ENCODE measurements at places on chromosomes 1 and 21.

DNA sequence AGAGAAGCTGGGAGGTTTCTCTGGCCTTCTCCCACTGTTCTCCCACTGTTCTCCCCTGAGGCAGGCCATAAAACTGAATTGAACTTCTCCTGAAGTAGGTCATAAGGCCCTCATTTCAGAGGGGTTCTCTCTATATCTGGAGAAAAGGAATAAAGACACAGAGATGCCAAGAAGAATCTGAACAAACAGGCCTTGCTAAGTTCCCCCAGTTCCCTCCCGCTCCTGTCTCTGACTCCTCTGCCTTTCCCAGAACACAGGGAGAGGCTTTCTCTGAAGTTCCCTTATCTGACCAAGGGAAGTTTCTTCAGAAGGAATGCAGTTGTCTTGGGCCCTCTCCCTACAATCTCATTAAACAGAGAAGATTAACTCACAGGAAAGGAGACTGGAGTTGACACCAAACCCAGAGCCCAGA is 83.4 kb downstream of the SLC16A1 start:
- DNase-seq, result no peak

GRCh38 chr21:24470852-24471251 is 1136.4 kb downstream of the MRPL39 start:
- no peak for DNase-seq

DNA sequence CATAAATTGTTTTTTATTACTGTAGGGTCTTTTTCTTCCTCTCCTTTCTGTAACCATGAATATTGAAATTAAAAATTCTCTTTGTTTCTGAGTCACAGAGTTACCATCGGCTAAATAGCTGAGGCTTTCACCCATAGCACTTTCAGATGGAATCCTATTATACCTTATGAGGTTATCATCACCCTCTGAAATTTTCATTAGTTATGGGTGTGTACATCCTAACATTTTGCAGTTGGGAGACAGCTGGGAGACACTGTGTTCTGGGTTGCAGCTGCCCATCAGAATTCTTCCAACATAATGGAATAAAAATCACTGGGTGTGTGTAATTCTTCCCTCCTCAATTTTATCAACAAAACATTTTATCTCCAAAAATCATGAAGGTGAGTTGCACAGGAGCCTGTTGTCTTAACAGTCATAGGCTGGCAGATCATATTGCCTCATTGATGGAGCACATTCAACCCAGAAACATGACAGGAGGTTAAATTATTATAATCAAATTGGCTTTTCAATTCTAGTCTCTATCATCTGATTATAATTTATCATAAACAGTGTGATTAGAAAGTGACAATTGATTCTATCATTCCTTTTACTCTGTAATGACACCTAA is 17.4 kb downstream of the CYYR1 start:
- no peak for DNase-seq

DNA sequence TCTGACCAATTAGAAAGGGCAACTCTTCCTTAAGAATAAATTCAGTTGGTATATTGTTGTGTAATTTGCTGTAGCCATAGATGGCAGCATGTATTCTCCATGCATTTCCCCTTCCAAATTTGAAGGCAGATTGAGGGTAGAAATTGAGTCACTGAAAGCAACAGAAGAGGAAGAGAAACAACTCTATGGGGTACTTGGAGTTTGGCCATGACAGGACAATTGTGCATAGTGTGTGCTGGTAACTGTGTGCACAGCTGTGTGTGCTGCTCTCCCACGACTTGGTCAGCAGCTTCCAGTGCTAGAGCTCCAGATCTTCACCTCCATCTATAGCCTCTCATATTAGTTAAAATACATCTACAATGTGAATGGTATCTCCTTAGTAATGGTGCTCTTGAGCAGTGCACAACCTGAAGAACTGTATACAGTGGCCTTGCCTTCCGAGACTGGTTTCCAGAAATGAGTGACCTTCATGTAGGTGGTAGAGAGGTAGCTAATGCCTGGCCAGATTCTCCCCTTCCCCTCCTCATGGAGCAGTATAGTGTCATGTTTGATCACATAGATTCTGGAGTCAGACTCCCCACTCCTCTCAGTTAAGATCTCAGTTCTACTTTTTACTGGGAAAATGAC is 882 bp upstream of the FCAMR start:
- DNase-seq, result no peak

DNA sequence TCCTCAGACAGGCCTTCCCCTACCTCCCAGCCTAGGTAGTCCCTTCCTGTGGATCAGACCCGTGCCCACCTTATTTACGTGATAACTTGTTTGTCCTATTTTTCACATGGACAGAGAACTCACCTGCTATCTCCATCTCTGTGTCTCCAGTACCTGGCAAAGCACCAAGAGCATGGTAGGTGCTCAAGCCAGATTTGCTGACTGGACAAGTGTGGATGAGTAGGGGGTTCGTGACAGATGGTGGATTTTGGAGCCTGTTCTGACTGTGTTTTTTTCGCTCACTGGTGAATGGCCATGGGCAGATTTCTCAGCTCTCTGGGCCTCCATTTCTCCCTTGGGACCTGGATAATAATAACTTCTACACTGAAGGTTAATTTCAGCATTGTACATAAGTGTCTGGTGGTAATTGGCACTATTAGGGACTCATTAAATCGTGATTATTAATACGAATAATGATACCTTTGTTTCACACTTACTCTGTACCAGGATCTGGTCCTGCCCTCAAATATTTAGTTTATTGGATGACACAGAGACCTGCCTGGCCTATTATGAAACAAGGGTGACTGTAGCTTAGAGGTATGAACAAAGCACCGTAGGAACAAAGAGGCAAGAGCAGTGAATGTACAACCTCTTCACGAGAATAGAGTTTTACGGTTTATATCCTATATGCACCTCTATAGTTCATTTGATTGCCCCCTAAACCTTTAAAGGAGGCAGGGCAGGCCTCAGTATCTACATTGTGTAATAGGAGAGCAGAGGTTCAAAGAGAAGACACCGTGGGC is 24.5 kb upstream of the SLC26A9 start:
- DNase-seq, result no peak

DNA sequence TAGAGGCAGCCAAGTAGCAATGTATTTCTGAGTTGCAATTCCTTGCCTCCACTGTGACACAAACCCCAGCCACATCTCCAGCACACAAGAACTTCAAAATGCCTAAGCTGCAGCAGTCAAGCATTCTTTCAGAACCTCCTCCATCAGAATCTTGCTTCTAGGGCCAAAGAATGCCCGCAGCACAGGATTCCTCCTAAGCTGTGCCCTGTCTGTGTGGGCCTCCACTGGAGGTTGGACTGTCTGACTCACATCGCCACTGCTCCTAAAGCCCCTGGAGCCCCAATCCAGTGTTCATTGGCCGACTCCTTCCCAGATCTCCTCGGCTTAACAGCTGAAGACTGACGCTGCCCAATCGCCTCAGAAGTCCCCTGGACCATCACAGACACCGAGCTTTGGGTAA is 43.2 kb upstream of the SERTAD4 start:
- no peak for DNase-seq

DNA sequence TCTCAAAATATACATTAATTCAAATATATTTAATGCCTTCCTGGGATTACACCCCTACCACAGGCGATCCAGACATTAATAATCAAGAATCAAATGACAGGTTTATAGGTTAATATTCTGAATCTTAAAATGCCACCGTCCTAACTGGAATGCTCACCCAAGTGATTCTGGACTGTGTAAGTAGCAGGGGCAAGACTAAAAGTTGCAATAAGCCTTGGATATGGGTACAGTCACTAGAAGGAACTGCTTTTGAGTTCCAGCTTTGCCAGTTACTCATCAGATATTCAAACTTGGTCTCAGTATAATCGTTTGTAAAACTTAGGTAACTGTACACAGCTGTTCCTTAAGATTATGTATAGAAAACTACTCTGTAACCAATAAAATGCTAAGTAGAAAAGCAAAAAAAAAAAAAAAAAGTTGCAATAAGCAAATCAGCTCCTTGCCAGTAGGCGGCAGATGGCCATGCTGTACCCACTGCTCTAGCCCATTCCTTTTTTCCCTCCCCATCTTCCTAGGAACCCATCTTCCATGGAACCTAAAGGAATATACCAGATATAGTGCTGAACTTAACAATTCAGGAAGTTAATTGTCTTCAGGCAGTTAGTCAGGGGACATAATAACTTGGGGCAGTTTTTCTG is 10.5 kb downstream of the RO60 start:
- no peak for DNase-seq

DNA sequence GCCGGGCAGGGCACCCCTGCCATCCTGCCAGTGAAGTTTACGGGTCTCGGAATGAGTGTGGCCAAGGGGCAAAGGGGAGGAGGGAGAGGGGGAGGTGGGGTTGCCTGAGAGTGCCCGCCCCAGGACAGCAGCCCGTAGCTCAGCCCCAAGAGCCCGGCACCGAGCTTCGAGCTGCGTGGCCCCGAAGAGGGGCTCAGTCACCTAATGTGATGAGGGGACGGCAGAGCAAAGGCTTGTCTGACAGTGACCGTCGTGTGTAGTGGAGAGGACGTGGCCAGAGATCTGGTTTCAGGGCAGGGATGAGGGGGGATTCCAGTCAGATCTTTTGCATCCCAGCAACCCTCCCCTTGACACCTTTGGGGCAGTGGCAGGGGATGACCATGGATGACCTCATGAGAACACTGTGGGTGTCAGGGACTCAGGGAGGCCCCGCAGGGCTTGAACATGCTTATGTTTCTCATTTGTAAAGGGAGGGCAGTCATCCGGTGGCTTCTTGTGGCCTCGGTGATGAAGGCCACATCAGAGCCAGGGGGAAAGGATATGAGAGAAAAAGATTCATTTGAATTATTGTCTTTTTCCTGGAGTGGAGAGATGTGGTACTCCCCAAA is 1.1 kb upstream of the TRPM2 start:
- no peak for DNase-seq

DNA sequence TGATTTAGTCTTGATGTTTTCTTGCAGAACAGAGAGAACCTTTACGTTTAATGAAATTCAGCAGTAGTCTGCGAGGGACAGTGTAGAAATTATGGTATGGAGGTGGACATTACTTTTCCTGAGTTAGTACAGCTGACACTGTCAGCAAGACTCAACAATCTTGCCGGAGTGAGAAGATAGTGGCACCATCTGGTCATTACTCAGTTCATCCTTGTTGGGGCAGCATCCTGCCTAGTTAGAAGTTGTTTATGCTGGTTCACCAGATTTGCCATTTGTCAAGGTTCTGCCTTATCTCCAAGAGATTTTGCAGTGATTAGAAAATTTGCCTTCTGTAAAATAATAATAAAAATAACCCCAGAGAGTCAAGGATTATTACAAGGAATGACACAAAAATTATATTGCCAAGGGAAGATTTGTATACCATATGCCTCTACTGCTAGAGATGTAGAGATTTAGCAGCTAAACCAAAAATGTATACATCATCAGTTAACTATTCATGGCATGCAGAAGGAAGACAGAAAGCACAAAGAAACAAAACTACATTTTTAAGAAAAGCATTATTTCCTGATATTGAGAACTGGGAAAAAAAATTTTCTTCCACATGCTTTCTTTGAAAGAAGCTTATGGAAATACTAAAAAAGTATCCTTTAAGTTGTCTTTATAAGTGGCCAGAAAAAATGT is 1967.4 kb downstream of the NCAM2 start:
- no peak for DNase-seq

GRCh38 chr1:33692206-33693188 is 171.4 kb upstream of the HMGB4 start:
- DNase-seq, result no peak

GRCh38 chr1:116503546-116504307 is 67.1 kb downstream of the CD58 start:
- no peak for DNase-seq

- DNase-seq, result no peak
Observed at GRCh38 chr1:156497743-156498431, 2.7 kb downstream of the MEF2D start.

GRCh38 chr1:110541906-110542395 is 23.0 kb upstream of the KCNA10 start:
- DNase-seq, result no peak

DNA sequence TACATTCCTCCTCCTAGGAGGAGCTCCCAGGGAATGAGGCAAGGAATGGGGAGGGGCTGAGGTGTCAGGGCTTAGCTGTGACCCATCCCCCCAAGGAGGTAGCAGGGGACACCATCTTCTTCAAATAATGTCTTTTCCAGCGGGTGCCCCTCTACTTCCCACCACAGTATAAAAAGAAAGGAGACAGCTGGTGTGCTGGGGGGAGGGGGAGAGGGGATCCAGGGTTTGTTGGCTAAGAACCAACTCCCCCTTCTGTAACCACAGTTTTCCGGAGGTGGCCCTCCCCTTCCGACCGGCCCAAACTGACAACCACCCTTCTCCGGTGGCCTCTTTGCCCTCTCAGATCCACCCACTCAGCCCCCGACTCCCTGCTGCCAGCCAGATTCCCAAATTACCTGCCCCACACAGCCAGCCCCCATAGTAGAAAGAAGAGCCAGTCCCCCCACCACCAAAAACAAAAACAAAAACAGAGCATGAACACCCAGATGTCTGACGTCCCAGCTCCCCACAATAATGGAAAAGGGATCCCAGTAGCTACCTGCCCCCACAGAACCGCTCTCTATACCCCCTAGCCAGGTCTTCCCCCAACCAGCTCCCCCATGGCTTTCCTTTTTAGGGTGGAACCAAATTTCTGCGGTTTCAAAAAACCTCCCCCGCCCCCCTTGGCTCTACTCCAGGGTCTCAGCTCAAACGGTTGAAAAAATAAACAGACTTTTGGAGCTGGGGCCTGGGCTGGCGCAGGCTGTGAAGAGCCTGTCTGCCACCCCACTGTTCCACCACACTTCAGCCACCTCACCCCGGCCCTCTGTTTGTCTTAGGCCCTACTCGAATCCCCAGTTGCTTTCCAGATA is 2.1 kb downstream of the ARHGEF2 start:
- no peak for DNase-seq

- no peak for DNase-seq
Observed at GRCh38 chr21:36483095-36483494, 3.2 kb upstream of the CLDN14 start.

DNA sequence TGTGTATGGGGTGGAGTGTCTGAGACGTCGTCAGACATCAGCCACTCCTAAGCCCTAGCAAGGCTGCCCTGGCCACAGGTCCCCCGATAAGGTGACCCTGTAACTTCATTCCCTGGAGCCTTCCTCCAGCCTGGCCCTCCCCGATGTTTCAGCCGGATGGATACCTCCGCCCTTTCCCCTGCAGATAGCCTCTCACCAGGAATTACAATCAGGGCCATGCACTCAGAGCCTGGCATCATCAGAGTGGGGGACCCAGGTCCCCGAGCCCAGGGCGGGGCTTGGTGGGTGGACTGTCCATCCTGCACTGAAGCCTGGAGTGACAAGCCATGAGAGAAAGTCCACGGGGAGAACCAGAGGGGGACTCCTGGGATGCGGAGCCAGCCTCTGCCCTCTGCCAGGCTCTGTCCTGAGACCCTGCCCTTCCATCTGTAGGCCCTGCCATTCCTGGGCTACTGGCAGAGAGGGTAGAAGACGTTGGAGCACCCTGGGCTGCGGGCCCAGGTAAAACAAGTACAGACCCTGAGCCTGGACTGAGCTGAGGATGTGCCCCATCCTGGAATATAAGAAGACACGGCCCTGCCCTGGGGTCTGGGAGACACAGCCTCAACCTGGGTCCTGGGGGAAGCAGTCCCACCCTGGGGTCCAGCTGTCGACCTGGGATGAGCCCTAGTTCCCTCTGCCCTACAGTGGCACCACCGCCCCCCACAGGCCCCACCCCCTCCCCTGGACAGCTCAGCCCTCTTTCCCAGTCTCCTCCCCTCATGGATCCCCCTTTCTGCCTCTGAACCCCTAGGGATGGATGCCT is 16.8 kb upstream of the ARF1 start:
- no peak for DNase-seq

GRCh38 chr1:219367496-219367895 is 193.8 kb downstream of the LYPLAL1 start:
- no peak for DNase-seq
